NCI-H1436 (cell line): ENCODE measurements at places on chromosomes 5 and 9.

DNA sequence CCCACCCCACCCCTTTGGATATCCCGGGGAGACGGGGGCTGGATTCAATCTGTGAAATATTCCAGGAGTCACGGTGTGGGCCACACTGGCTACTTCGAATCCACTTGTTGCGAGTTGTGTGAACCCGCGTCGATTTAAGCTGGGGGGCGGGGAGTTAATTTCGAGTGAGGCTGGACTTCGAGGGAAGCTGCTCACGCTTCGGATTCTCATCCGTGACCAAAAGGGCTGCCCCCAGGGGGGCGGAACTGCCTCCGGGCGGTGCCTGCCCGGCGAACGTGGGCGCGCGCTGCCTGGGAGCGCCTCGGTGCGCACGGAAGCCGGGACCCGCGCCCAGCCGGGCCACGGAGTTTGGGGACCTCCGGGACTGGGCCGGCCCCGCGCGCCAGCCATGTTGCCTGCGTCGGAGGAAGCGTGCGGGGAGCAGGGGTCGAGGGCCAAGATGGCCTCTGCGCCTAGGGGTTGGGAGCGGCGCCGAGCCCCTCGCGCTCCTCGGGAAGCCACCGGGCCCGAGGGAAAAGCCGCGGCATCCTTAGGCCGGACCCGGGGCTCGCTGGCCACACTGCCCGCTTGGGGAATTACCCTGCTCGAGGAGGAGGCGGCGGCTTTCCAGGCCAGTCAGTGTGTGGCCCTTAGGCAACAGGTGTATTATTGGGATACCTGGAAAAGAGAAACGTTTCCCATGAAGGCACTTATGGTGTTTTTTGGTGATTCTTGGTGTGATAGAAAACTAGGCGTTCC lies 975 bp downstream of the OCLN start:
- peak; percentile 36 for DNase-seq

GRCh38 chr5:171659896-171660295 lies 125.7 kb upstream of the SMIM23 start:
- no peak for DNase-seq

GRCh38 chr5:154722936-154723335 lies 32.2 kb upstream of the LARP1 start:
- DNase-seq, result no peak

GRCh38 chr9:35605351-35606137 lies 482 bp downstream of the TESK1 start:
- no peak for DNase-seq

- no peak for DNase-seq
These were observed 1.7 kb downstream of the FBP2 start for GRCh38 chr9:94591876-94592275.

- no peak for DNase-seq
These were observed 403.9 kb downstream of the ZNF608 start for GRCh38 chr5:124342584-124342983.

- DNase-seq, result no peak
These were observed 128.4 kb downstream of the ANXA1 start for GRCh38 chr9:73280113-73280512.

DNA sequence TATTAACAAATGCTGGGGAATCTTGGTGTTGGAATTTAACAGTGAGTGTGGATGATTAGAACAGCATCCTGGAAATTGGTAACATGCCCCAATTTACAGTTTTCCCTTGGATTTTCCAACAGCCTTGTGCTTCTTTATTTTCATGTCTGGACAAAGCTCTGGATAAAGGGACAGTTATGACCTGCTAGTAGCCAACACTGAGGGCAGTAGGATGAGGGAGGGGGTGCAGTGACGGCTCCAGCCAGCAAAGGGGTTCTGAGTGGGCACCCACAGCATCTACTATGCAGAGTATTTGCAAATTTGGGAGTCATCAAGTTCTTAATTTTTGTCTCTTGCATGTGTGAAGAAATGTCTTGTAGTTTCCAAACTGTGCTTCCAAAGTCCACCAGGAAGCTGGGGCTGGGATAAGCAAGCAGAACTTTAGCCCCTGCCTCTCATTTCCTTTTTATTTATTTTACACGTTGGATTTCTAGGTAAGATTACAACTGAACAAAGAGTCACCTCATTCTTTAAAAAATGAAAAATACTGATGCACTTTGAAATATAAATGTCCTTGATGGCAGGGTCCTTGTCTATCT lies 63.0 kb upstream of the SELENOP start:
- no peak for DNase-seq

DNA sequence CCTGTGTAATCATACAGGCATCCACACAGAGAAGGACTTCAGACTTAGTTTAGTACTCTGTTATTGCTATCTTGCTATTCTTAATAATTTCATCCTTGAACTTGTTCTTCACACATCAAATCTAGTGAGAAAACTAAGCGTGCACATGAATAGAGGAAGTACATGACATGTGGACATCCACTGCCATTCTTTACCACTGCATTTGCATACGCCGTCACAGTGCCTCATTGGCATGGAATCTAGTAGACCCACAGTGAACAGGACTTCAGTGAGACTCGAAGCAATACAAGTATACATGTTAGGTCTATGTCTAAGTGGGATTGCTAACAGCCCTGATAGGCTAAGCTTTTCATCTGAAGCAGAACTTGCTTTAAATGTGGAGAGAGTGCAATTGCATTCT lies 592.1 kb downstream of the TLE4 start:
- no peak for DNase-seq

- peak; percentile 62 for DNase-seq
These were observed 144.6 kb downstream of the CETN3 start for GRCh38 chr5:90264689-90265544.

DNA sequence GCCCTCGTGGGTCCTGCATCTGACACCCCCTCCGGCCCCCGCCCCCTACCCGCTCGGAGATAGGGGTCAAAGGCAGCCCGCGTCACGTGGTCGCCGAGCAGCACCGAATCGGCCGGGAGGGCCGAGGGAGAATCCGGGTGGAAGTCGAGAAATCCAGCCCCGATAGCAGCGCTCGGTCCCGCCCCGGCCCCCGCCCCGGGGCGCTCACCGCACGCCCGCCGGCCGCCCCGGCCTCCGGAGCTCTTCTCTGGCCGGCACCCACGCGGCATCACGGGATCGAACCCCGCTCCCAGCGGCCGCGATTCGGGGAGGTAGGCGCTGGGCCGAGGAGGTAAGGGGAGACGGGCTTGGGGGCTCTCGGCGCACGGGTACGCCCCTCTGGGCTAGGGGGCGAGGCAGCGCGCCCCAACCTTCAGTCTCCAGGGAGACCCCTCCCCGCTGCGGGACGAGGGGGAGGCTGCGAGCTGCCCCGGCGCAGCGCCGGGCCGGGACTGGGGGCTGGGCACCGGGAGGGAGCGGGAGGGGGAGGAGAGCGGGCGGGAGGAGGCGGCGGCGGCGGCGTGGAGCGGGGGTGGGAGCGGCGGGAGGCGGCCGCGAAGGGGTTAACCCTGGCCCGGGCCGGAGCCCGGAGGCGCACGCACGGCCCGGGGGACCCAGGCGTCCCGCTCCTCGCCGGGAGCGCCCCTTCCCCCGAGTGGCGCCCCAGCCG lies 22.1 kb upstream of the NDST1 start:
- DNase-seq, result peak; percentile 27

DNA sequence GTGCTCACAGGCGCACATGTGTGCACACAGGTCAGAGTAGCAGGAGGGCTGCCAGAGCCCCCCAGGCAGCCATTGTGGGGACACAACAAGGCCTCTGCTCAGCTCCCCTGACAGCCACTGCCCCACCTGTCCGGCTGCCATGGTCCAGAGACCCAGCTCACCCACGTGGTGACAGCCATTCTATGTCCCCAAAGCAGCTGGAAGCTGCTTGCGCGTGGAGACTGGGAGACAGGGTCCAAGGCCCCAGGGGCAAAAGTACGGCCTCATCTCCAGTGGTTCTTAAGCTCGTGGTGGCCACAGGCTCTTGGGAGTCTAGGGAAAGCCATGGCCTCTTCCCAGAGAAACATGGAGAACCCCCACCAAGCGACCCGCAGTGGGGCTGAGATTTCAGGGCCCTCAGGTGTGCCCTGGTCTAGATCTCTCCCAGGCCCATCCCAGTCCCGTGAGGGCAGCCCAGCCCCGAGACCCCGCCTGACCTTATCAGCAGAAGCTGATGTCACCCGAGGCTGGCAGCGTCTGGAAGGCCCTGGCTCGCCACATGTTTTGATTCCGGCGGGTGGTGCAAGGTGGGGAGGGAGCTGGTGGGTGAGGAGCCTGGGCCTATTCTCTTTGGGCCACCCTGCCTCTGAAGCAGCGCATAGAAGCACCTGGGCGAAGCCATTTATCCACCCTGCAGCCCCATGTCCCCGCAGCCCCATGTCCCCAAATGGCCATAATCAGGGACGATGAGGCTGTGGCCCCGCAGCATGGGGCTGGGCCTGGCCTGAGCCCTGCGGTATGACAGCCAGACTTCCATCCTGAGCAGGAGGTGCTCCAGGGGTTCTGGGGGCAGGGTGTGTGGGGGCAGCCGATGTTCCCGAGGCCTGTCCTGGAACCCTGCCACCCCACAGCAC lies 31.7 kb downstream of the GLT6D1 start:
- no peak for DNase-seq

DNA sequence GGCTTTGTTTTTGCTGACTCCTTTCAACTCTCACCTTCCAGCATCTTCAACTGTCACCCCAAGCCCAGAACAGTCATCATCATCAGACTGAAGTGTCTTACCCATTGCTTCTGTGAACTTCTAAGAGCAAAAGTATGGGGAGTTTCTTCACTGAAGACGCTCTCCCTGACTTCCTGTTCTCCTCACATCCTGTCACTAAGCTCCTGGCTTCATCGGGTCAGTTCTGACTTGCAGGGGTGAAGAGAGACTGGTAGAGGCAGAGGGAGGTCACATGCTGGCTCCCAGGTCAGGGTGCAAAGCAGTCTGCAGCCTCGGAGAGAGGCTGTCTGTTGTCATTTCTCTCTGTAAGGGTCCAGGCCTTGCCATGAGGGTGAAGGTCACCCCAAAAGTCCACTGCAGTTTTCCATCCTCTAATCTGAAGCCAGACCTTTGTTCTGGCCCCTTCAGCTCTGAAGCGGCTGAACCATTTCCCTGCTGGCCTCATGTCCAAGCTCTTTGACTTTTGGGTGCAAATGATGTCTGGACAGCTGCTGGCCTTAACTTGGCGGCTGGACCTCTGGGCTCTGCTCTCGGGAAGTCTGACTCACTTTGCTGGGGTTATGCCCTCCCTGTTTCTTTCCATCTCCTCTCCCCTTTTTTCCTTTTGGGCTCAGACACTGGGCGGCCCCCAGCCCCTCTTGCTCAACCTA lies 305.0 kb downstream of the RAB3C start:
- DNase-seq, result no peak

GRCh38 chr5:89728750-89729149 lies 680.8 kb downstream of the CETN3 start:
- DNase-seq, result no peak

DNA sequence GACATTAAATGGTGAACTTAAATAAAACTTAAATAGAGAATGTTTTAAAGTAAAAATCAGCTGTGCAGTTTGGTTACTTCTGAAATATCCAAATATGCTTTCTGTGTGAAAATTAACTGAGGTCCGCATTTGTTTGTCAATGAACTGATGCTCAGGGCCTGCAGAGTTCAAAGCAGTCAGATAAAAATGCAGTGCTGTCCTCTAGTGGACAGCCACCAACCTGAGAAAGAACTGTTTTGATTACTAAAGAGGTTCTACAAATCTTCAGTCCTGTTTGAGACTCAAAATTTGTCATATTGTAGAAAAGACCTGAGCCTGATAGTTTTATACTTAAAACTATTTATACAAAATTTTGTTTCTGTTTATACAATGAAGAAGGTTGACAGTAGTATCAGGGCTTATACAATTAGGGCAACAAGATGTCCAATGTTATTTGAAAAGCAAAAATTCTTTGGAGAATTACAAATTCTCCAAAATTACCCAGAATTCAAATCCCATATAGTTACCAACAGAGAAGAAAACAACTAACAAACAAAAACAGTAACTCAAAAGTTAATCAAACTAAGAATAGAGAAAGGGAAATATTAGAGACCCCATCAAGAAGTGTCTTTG lies 232.3 kb upstream of the TBCA start:
- DNase-seq, result peak; percentile 58

GRCh38 chr5:143106174-143106573 lies 297.3 kb downstream of the NR3C1 start:
- DNase-seq, result no peak

DNA sequence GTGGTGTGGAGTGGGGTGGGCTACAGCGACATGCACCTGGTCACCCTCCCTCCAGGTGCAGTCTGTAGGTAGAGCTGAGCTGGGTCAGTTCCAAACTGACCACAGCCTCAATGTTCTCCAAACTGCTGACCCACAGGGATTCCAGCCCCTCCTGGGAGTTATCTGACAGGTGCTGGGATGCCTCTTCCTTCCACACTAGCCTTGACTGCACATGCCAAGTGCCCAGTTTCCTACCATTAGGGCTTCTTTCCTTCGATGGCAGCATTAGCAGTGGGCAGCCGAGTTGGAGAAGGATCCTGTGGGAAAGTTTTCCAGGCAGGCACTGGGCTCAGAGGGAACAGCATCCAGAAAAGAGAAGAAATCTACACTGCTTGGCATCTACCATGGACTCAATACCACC lies 64.0 kb upstream of the GABRP start:
- DNase-seq, result no peak

- DNase-seq, result no peak
These were observed 119.7 kb upstream of the NIPBL start for GRCh38 chr5:36756848-36757247.

- DNase-seq, result no peak
These were observed 3.6 kb upstream of the B4GALT1 start for GRCh38 chr9:33170464-33171415.
